Activated CD8-positive, alpha-beta T cell treated with anti-CD3 and anti-CD28 coated beads for 36 hours (primary cell): ENCODE measurements at places on chromosomes 3 and 15. TPM values are rescaled to one million over a fixed set of nuclear protein-coding genes. Genes with fewer than 3 reads are reported as not detected.

GRCh38 chr15:56496635-56497034 is 31.7 kb upstream of the MNS1 start:
- no peak overlapping the region for H3K4me3 ChIP-seq
- H3K27me3 ChIP-seq: peaks cover 2% of the 10 kb centered on the region
- DNase-seq: peak; percentile 5
- H3K36me3 ChIP-seq: no peaks in the 10 kb centered on the region
- H3K27ac ChIP-seq: no peak overlapping the region

DNA sequence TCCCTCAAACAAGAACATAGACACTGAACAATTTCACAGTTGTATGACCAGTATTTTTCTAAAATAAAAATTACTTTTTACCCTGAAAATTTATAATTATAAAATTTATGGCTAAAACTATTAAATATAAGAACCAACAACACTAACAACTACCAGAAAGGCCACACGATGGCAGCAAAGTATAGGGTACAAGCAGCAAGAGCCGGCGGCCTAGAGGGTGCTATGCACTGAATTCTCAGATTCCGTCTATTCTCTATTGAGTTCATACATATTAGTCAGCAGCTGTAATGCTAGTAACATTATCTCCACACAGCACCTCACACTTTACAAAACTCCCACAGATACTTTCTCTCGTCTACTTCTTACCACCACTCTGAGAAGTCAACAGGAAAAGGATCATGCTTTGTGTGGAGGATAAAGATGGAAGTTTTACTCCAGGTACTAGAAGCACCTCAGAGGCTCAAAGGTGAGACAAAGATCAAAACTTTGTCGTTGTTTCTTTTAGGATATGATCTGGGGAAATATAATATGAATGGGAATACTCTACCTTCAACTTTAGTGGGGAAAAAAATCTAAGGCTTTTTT is 160.5 kb downstream of the FGF12 start:
- no peak overlapping the region for H3K4me3 ChIP-seq
- no peaks in the 10 kb centered on the region for H3K36me3 ChIP-seq
- H3K27ac ChIP-seq: no peak overlapping the region
- DNase-seq: peak; percentile 81
- H3K27me3 ChIP-seq: peaks cover 10% of the 10 kb centered on the region

- no peaks in the 10 kb centered on the region for H3K27me3 ChIP-seq
- DNase-seq: no peak
- peaks cover 22% of the 10 kb centered on the region for H3K4me1 ChIP-seq
Measured at GRCh38 chr3:171201825-171202224, 175.3 kb upstream of the SLC2A2 start.

GRCh38 chr3:194489736-194490612 is 3.2 kb upstream of the ATP13A3 start:
- peak; percentile 38 for DNase-seq
- peaks cover 36% of the 10 kb centered on the region for H3K4me1 ChIP-seq
- H3K4me3 ChIP-seq: no peak overlapping the region
- H3K27ac ChIP-seq: no peak overlapping the region
- peaks cover 14% of the 10 kb centered on the region for H3K36me3 ChIP-seq

- H3K4me3 ChIP-seq: no peak overlapping the region
- peaks cover 2% of the 10 kb centered on the region for H3K27me3 ChIP-seq
- no peaks in the 10 kb centered on the region for H3K4me1 ChIP-seq
- no peak for DNase-seq
Measured at GRCh38 chr3:178901204-178901603, 170.4 kb downstream of the ZMAT3 start.

Gene OXTR
- 1.1 TPM for total RNA-seq

Gene GOLGA8H
- total RNA-seq: 0.31 TPM

Gene GOLGA8J
- 0.38 TPM for total RNA-seq

Gene ZMYND10
- 1.5 TPM for total RNA-seq
